ENCODE measurements at places on chromosomes 13 and 19.

- DNase-seq: no peak
Measured at GRCh38 chr19:18464646-18465045, 26.7 kb upstream of the ISYNA1 start.

- DNase-seq: no peak
Measured at GRCh38 chr19:10868872-10869547, 2.3 kb upstream of the CARM1 start.

- DNase-seq: no peak
Measured at GRCh38 chr19:38664503-38665211, 17.2 kb downstream of the ACTN4 start.

- no peak for DNase-seq
Measured at GRCh38 chr13:73960474-73960873, 173.7 kb downstream of the KLF12 start.

DNA sequence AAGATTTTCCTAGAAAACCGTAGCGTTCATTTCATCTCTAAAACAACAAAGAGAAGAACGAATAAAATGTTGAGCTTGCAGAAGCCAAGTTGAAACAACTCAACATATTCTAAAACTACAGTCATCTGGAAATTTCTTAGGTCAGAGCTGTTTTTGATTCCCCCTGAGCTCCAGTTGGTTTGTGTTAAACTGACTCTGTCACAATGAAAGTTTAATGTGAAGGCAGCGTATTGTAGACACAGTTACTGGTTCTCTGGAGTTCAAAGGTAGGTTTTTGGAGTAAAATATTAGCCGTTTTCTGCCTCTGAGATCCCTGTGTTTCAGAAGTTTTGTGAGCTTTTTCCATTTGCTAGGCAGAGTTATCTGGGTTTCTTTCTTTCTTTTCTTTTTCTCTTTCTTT is 2.2 kb downstream of the ARHGEF7 start:
- DNase-seq: no peak

DNA sequence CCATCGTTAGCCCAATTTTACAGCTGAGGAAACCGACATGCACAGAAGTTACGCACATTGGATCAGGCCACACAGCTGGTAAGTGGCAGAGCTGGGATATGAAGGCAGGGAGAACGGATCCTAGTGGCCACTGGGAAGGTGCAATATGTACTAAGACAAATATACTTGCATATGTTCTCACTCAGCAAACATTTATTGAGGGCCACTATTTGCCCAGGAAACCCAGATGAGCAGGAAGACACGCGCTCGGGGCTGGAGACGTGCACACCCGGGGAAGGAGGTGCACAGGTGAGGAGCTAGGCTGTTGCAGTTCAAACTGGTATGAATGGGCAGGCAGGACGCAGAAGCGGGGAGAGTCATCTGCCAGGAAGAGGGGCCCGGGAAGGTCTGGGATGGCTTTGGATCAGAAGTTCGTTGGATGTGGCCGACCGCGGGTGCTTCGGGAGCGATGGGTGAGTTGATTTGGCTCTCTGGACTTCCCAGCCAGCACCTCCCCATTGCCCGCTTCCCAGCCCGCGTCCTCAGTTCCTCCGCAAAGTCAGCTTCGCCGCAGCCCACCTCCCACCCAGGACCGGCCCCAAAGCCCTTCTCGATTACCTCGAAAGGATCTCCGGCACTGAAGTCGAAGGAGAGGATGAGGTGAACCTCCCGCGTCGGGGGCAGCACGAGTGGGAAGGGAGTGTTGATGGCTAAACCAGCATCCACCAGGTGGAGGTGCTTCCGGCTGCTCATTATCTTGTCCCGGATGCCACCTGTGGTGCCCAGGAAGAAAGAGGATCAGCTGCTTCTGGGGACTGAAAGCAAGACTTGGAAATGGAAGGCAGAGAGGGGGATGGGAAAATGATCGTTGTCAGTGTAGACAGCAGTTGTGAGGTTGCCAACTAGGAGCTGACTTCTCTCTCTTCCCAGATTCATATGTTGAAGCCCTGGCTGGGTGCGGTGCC is 17.8 kb upstream of the CABP5 start:
- DNase-seq: no peak

DNA sequence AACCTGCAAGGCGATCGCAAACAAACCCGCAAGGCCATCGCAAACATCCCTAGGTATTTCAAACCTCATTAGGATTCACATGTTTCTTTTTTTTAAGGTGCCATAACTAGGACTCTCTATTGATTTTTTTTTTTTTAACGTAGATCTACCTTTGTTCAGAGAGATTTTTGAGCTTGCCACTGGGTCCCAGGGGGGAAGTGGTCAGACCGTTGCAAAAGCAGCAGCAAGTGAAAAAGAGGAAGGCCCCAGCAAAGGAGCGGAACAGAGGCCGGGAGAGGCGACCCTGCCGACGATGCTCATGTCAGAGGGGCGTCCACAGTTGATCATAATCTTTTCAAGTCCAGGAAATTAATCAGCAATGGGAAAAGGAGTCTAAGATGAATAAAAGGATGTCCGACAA is 32.7 kb upstream of the FLT1 start:
- DNase-seq: no peak

DNA sequence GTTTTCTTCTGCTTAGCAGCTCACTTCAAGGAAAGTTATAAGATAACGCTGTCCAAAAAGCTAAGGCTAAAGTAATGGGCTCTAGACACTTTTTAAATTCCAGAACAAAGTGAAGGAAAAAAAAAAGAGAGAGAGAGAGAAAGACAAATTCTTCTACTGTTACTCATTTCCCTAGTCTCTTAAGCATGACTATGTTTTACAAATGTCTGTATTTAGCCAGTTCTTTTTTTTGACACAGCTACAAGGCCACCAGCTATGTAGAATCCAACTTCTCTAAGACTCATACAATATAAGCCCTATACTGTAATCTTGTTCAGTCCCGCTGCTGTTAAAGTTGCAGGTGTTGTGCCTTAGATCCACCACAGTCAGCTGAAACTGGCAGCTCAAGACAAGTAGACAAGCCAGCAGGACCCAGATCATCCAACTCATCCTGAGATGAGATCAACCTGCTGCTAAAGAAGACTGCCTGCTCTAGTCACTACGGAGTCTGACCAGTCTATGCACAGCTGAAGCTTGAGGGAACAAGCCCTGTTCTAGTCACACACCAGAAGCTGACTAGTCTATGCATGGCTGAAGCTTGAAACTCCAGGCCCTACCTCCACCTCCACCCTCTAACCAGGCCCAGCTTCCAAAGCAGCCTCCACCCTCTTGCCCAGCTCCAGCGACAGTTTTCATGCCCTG is 10.3 kb upstream of the ZNF83 start:
- DNase-seq: no peak

DNA sequence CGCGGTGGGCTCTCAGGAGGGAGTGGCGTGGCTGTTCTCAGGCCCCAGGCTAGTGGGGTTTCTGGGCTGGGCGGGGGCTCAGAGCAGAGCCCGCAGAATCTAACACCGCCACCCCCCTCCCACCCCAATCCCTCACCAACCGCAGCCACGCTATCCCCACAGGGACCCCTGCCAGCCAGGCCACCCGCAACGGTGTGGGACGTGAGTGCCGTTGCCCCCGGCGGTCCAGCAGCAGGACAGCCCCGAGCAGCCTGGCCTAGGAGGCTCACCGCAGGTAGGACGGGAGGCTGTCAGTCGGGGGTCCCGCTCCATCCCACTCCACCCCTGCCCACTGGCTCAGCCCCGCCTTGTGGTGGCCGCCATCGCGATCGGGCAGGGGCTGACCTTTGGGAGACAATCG is at the start of gene NTN5:
NTN5 (minus strand) TSS at position 24 of the 400 bp plus-strand sequence. CDS start 2,031 bp downstream, outside the sequence.
- no peak for DNase-seq

DNA sequence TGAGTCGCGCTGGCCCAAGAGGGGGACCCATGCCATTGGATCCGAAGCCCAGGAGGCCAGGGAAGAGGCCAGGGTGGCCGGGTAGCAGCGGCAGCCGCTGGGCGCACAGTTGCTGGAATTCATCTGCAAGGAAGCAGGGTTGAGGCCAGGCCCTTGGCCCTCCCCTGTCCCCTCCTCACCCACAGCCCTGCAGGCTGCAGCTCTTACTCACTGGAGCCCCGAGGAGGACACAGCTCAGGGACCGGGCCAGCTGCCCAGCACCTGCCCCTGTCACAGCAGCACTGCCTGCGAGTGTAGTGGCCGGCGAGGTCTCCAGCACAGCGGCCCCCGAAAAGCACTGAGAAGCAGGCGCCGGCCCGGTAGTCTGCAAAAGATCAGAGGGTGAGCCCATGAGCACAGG is 11.2 kb downstream of the FBN3 start:
- no peak for DNase-seq

DNA sequence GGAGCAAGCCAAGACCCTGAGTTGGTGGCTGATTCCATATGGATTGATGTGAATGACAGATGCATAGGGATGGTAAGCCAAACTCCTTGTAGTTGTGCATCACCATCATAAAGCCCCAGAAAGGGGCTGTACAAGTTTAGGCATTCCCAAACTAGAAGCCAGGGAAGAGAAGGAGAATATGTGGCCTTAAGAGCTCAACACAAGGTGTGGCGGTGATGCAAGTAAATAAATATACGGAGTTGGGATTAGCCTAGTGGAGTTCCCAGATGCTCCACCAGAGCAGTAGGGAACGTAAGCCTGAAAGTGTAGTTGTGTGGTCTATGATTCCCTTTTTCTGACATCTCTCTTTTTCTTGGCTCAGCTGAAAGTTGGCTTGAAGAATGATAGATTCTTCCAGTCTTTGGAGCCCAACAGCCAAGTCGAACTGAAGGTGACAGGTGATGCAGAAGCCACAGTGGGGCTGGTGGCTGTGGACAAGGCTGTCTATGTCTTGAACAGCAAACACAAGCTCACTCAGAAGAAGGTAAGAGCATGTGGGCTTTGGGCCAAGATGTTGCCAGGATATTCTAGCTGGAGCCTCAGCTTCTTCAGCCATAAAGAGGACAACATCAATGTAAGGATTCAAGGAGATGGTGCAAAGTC is 30.1 kb downstream of the RDH8 start:
- DNase-seq: no peak

- DNase-seq: peak; percentile 68
Measured at GRCh38 chr19:55418185-55418584, 10.6 kb upstream of the UBE2S start.

- DNase-seq: no peak
Measured at GRCh38 chr13:113849546-113849945, 14.3 kb downstream of the GAS6 start.

DNA sequence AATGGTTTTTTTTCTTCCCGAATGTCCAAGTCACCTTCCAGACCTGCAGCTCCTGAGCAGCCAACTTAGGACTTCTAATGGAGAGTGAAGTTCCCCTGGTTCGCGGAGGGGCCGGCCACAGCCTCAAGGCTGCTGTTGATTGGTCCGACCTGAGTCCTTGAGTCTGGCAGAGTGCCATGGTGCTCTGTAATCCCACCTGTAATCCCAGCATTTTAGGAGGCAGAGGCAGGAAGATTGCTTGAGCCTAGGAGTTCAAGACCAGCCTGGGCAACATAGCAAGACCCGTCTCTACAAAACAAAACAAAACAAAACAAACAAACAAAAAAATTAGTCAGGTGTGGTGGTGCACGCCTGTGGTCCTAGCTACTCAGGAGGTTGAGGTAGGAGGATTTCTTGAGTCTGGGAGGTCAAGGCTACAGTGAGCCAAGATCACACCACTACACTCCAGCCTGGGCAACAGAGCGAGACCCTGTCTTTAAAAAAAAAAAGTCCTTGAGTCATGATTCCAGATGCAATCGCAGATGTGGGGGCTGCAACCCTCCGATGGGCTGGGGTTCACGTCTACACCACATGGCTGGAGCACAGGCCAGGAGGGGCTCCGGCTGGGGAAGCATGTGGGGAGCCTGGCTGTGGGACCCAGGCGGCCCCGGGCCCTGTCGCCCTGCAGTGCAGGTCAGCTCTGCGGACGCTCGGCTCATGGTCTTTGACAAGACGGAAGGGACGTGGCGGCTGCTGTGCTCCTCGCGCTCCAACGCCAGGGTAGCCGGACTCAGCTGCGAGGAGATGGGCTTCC is 17.7 kb downstream of the HPN start:
- no peak for DNase-seq

- DNase-seq: no peak
Measured at GRCh38 chr13:110044551-110045111, 258.2 kb upstream of the IRS2 start.

DNA sequence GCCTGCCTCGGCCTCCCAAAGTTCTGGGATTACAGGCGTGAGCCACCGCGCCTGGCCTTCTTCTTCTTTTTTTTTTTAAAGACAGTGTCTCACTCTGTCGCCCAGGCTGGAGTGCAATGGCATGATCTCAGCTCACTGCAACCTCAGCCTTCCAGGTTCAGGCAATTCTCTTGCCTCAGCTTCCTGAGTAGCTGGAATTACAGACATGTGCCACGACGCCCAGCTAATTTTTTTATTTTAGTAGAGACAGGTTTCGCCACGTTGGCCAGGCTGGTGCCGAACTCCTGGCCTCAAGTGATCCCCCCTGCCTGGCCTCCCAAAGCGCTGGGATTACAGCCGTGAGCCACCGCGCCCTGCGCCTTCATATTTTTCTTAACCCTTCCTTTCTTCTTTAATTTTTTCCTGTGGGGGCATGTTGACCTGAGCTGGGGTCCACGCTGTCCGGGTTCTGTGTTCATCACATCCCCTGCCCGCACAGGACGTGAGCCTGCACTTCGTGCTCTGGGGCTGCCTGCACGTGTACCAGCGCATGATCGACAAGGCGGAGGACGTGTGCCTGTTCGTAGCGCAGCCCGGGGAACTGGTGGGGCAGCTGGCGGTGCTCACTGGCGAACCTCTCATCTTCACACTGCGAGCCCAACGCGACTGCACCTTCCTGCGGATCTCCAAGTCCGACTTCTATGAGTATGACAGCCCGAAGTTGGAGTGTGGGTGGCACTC is 14.1 kb downstream of the PNPLA6 start:
- no peak for DNase-seq

DNA sequence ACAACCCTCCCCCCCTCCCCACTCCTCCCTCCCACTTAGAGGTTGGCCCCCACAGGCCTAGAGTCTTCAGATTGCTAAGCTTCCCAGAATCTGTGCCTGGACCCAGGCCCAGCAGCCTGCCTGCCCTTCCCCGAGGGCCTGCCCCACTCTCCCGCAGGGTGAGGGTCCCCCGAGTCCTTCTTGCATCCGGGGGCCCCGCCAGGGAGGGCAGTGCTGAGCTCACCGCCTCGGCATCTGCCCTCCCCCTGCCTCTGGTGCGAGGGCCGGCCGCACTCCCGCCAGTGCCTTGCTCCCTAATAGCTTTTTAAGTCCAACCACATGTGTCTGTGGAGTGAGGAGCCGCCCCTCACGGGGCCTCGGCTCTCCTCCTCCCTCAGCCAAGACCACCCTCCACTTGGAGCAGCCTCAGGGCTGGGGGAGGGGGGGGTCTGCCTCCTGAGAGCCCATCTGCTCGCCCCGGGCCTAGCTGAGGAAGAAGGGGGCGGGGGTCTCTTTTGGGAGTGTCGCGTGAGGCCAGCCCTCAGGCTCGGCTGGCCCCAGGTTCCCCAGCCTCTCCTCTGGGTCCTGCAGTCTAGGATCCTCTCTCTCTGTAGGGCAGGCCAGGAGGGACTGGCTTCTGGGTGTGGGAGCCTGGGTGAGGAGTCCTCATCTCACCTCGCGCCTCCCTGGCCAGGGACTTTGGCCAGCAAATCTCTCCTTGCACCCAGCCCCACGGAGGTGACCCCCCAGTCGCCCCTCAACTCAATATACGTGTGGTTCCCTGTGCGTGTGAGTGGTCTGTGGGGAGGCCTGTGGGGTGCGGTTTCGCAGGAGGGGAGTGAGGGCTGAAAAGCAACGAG is 47.2 kb downstream of the LYL1 start:
- no peak for DNase-seq
